Activated CD4-positive, alpha-beta T cell treated with anti-CD3 and anti-CD28 coated beads, Interleukin-2, amount 50 U/mL, for 48 hours (primary cell): ENCODE measurements at places on chromosomes 11 and 22.
A peak's percentile ranks its signal among the peaks of the same experiment; 100 is the strongest.

DNA sequence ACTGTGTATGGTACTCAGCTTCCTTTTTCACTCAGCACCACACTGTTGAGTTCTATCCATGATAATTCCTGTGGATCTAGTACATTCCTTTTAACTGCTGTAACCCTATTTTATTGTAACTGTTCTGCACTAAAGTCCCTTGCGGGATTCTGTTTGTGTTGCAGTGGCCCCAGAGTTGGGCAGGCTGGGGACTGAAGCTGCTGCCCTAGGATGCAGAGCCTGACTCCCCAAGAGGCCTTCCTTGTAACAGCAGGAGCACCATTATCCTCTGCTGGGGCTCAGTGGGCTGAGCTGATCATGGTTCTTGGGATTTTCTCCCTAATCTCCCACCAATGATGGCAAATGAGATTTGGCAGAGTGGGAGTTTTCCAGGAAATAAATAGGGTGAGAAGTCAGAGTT is 77.7 kb downstream of the CABIN1 start:
- DNase-seq: no peak

- DNase-seq: no peak
Measured at GRCh38 chr11:33936725-33937604, 45.1 kb upstream of the LMO2 start.

DNA sequence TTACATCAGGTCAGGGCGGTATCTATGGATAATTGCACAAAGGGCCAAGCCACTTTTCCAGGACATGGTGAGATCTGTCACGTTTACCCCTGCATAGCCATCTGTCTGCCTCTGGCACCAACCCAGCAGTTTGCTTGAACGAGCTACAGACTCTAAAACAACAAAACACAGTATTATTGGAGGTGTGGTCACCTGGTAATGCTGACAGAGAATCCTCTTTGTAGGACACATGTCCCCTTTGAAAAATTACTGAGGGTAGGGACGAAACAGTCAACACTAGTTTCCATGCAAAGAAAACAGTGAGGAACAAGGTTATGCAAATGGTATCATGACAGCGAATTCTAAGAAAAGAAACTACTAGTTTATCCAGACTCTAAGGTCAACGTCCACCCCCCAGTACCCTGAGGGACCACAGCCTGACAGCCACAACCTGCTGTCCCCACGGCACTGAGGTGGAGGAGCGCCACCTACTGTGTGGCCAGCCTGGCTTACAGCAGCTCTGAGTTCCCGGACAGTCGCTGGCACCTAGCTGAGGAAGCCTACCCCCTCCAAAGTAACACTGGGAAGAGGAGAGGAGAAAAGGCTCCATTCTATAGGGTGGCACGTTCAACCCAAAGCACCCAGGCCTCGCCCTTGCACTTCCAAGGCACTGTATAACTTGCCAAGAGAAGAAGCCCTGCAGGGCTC is 117.4 kb upstream of the BID start:
- DNase-seq: no peak

DNA sequence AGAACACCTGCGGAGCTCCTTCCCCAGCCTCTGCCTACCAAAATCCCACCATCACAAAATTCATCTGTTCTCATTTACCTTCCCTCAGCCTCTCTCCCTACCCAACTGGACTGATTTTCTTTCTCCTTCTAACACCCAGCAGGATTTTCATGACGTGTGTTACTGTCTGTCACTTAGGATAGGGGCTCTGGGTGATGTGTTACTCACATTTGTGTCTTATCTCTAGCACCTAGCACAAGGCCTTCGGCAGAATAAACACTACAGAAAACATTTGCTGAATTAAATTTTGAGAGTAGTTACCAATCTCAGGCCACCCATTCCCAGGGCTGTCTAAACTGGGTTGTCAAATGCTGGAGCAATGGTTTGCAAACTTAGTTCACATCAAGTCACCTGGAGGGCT is 88.0 kb downstream of the NTM start:
- DNase-seq: no peak

- peak; percentile 33 for DNase-seq
Measured at GRCh38 chr11:36376009-36376887, 80.2 kb downstream of the PRR5L start.

DNA sequence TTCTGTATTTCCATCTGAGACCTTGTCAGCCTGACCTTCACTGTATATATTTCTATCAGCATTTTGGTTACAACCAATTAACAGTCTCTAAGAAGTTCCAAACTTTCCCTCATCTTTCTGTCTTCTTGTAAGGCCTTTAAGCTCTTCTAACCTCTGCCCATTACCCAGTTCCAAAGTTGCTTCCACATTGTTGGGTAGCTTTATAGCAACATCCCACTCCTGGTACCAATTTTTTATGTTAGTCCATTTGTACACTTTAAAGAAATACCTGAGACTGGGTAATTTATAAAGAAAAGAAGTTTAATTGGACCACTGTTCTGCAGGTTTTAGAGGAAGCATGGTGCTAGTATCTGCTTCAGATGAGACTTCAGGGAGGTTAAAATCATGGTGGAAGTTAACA is 1979.7 kb upstream of the RAG2 start:
- DNase-seq: no peak

- no peak for DNase-seq
Measured at GRCh38 chr22:40853333-40853732, 3.1 kb downstream of the ST13 start.

GRCh38 chr11:67507242-67507863 is 609 bp downstream of the CDK2AP2 start:
- DNase-seq: no peak

DNA sequence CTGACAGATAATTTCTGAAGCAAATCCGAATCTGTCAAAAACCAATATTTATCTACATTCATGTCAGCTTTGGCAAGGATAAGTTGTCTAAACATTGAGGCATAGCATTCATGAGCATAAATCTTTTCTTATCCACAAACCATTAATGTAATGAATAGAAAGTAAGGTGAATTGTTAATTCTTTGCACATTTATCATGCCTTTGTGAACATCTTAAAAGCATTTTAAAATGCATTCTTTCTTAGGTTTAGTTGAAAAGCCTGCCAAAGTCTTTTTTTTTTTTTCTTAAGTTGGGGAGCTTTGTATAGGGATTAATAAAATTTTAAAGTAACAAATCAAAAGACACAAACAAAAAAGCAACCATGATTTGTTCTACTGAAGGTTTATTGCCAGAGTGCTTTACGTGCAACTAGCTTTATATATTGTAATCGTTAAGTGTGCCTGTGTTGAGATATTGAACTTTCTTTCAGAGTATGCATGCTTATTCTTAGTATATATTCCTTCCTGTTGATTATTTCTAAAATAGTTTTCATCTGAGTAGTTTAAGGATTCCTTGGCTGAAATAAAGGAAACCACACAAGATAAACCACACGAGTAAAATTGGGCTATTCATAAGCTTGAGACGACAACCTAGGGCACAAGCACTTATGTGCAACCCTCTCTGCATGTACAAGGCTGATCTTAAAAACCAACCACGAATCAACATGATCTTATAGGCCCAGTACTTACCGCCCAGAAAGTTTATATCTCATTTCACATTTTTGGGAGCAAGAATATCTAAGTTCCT is 1110.9 kb upstream of the CNTN5 start:
- DNase-seq: no peak

GRCh38 chr11:106021181-106021966 is 666 bp downstream of the MSANTD4 start:
- DNase-seq: no peak

DNA sequence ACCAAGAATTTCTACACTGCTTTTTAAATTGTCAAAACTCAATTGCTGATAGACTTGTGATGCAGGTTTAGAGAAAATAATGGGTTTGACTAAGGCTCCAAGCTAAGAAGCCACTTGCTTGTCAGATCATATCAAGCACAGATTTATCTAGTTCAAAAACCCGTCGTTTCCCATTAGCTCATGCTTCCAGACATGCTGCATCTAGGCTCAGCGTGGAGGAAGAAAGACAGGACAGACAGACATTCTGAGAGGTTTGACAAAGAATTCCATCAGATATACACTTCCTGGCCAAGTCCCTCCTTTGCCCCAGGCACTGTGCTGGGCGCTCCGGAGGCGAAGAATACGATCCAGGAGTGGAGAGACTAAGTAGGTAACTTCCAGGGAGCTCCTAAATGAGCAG is 76.8 kb downstream of the KCNC1 start:
- no peak for DNase-seq

GRCh38 chr11:115155320-115155719 is 348.9 kb downstream of the CADM1 start:
- no peak for DNase-seq

- no peak for DNase-seq
Measured at GRCh38 chr11:67415501-67416304, at the start of gene CARNS1. Gene CARNS1, plus strand, starts transcription at chr11:67415678. Its CDS starts 522 bp downstream, at chr11:67416200.

GRCh38 chr11:96162816-96163499 is 180.0 kb downstream of the MAML2 start:
- no peak for DNase-seq

DNA sequence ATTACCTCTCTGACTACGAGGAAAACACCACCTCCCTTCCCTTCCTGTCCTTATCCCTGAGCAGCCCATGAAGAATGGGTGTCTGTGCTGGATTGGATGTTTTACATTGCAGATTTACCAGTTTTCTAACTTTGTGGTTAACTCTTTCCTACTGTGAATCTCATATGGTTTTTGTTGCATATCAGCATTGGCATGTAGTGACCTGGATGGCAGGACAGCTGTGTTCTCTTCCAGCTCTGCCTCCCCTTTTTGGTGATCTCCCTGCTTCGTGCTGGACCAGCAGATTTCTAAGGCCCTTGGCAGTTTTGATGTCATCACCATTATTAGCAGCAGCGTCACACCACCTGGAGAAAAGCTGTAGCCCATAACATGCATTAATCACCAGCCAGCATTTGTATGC is 26.7 kb downstream of the OR6Q1 start:
- DNase-seq: no peak

- DNase-seq: no peak
Measured at GRCh38 chr11:63564784-63565350, 1.7 kb upstream of the PLAAT2 start.

- DNase-seq: no peak
Measured at GRCh38 chr11:48024635-48025071, 44.3 kb downstream of the PTPRJ start.

DNA sequence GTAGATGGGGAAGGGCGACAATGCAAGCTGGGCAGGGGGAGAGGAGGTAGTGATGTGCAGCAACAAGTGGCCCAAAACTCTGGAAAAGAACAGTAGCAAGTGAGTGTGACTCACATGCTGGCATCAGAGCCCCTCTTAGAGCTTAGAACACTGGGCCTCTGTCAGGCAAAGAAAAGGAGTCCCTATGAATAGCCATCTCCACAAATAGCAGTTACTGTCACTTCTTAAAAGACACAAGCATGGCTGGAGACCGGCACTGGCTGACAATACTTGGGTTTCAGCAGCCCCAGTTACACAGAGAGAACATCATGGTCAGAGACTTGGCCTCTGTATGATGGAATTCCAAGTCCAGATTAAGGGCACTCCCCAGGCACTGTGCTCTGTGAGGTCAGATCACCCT is 58.2 kb downstream of the PRCP start:
- no peak for DNase-seq

GRCh38 chr11:12845163-12845562 is 164.0 kb upstream of the RASSF10 start:
- no peak for DNase-seq

- DNase-seq: no peak
Measured at GRCh38 chr22:49996119-49996517, 16.4 kb downstream of the IL17REL start.

- peak; percentile 56 for DNase-seq
Measured at GRCh38 chr22:32796865-32797573, 4.5 kb upstream of the TIMP3 start.

DNA sequence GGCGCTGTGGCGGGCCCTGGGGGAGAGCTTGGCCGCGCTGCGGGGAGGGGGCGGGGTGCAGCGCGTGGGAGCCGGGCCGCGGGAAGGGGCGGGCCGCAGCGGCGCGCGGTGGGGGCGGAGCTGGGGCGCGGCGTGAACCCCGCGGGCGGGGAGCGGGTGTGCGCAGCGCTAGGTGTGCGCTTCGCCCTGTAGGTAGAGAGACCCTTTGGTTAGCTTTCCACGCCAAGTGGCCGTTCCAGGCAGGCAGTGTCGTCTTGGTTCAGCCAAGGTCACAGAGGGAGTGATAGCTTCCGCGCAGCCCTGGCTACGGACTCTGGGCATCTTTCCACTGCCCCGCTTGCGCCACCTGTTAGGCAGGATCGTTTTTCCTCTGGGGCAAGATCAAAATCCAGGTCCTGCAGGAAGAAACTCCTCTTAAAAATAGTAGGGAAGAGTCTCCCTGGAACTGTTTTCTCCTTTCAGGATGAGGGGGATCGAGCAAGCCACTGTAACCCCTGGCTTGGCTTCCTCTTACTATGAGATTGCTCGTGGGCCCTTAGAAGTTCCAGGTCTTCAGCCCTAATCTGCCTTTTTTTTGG is 434 bp downstream of the BANF1 start:
- no peak for DNase-seq

GRCh38 chr22:28927630-28928029 is 44.3 kb downstream of the ZNRF3 start:
- DNase-seq: no peak

DNA sequence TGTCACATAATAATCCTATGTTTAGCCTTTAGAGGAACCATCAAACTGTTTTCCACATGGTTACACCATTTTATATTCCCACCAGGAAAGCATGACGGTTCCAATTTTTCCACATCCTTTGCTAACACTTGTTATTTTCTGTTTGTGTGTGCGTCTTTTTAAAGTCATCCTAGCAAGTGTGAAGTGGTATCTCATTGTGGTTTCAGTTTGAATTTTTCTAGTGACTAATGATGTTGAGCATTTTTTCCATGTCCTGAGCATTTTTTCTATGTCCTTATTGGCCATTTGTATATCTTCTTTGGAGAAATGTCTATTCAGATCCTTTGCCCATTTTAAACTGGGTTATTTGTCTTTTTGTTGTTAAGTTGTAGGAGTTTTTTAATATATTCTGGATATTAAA is 53.7 kb upstream of the DEPDC7 start:
- no peak for DNase-seq
